ENCODE measurements at places on chromosomes 11 and 22.
A peak's percentile ranks its signal among the peaks of the same experiment; 100 is the strongest.

- no peak for DNase-seq
These were observed 9.7 kb upstream of the UBASH3B start for GRCh38 chr11:122645847-122646246.

GRCh38 chr11:99505316-99505715, 484.6 kb downstream of the CNTN5 start:
- no peak for DNase-seq

GRCh38 chr11:43504316-43504950, 145.7 kb downstream of the TTC17 start:
- no peak for DNase-seq

DNA sequence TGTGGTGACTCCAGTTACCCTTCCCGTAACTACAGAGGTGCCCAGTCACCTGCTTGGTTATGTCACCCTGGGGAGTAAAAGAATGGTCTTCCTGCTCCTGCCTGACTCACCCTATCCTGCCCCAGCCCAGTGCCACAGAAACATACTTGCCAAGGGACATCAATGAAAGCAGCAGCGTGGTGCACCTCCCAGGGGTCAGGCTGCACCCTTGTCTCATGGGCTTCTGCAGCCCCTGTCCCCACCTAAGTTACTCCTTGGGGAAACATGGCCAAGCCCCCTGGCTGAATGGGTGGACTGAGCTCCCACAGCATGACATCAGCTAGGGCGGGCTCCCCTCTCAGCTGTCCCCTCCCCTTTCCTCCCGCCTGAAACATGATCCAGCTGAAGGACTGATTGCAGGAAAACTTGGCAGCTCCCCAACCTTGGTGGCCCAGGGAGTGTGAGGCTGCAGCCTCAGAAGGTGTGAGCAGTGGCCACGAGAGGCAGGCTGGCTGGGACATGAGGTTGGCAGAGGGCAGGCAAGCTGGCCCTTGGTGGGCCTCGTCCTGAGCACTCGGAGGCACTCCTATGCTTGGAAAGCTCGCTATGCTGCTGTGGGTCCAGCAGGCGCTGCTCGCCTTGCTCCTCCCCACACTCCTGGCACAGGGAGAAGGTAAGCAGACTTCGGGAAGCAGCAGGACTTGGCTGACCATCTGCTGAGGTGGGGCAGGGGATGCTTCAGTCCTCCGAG, at the start of gene HTR3A:
Gene HTR3A (plus strand): TSS at position 368 of the 730 bp plus-strand sequence. CDS start 218 bp downstream, at position 586.
- no peak for DNase-seq

DNA sequence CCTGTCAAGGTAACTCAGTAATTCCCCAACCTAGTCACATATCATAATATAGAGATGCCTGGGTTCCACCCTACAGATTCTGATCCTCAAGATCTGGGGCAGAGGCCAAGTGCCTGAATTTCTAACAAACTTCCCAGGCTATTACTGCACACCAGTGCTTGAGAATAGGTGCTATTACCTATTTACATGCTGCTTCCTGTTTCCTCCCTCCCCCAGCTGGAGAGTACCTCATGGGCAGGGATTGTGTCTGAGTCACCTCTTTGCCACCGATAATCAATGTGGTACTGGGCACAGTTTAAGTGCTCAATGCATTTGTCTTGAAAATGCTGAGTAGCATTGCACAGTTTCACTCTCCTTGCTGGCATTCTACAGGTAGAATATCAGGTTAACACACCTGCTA, 582.2 kb upstream of the CADM1 start:
- no peak for DNase-seq

DNA sequence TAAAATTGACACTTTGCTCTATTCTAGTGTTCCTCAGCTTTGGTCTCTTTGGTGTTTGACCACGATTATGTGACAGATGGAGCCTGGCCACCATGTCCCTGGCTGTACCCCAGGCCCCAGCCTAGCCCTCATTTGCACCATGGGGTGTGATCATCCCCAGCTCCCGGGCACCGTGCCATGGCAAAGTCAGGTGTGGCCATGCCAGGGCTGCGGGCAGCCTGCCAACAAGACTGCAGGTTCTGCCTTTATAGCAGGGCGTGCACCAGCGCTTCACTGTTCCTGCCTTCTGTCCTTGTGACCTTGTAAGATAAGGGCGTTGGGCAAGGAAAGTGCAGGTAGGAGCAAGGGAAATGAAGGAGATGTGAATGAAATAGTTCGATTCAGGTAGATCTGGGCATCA, 22.4 kb upstream of the APOBEC3A start:
- no peak for DNase-seq

- DNase-seq: no peak
These were observed 16.8 kb downstream of the LRRC32 start for GRCh38 chr11:76653674-76654284.

GRCh38 chr22:17368554-17369438, 464 bp upstream of the CECR2 start:
- DNase-seq: peak; percentile 13

GRCh38 chr11:17287058-17287457, 10.5 kb downstream of the NUCB2 start:
- no peak for DNase-seq

GRCh38 chr11:86201371-86201884, 43.1 kb upstream of the EED start:
- no peak for DNase-seq

GRCh38 chr11:102802341-102802740, 4.4 kb upstream of the MMP1 start:
- no peak for DNase-seq

- DNase-seq: no peak
These were observed 59.5 kb downstream of the WT1 start for GRCh38 chr11:32375826-32376225.

- DNase-seq: no peak
These were observed 29.7 kb upstream of the TOLLIP start for GRCh38 chr11:1339066-1339675.

GRCh38 chr11:117239295-117239694, 6.8 kb downstream of the RNF214 start:
- no peak for DNase-seq

- no peak for DNase-seq
These were observed 4.1 kb downstream of the MARK2 start for GRCh38 chr11:63843041-63843440.

- no peak for DNase-seq
These were observed 113.4 kb upstream of the CRYBB3 start for GRCh38 chr22:25085930-25086901.

- DNase-seq: no peak
These were observed 33.1 kb upstream of the LRRC10B start for GRCh38 chr11:61475433-61475832.

GRCh38 chr11:23063276-23063675, 203.0 kb upstream of the CCDC179 start:
- no peak for DNase-seq

DNA sequence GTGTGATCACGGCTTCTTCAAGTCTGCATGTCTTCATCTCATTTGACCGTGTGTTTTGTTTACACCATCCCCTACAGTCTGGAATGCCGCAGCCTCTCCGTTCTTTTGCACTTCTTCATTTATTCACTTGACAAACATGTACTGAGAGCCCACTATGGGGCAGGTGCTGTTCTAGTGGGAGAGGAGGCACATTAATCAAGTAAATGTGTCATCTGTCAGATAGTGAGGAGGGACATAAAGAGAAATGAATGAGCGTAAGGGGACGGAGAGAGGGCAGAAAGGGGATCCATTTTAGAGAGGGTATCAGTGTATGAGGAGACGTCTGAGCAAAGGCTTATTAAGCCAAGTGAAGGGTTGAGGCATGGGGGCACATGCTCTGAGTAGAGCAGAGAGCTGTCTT, 54.0 kb upstream of the CECR2 start:
- DNase-seq: no peak

DNA sequence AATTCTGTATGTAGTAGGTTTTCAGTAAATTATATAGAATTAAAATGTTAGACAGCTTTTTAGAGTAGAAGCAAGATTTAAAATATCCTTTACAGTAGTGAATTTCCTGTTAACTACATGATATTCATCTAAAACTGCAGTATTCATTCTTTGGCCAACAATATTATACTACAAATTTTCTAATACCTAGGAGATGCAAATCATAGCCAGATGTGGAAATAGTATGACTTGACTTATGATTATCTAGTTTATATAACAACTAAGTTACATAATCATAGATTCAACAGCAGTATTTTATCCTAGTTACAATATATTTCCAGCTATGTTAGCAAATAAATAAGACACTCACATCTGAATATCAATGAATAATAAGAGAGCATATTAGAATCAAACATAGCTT, 163.2 kb downstream of the MSANTD4 start:
- DNase-seq: no peak

DNA sequence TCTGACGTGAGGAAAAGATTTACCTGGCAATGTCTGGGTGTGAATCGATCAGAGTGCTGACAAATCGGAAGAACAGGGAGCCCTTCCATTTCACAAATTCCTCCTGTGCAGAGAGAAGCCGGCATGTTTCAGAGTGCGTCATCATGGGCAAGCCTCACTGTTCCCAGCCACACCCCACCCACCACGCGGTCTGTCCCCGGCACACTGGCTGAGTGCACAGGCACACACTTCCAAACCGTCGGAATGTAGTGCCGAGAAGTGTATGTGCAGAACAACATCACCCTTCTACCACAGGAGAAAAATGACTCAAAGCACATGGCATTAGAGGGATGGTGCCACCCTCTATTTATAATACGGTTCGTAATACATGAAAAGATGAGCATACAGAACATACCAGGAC, 47.5 kb downstream of the NCAPD3 start:
- no peak for DNase-seq

DNA sequence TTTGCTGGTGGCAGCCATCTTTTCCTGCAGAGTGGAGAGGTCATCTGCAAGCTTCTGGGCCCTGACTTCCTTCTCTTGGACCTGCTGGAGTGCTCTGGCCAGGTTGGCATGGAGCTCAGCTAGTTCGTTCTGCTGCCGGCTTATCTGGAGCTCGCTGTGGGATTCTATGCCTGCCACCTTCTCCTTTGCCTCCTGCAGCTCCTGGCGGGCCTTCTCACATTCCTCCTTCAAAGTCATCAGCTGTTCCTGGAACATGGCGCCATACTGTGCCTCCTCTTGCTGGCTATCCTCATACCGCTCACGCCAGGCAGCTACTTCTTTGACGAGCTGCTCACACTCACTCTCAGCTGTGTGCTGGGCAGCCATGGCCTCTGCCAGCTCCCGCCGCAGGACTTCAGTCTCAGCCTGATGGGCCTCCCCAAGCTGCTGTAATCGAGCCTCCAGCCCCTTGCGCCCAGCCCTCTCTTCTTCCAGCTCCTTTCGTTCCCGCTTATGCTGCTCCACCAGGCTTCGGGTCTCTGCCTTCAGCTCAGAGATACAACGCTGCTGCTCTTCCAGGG, 16.1 kb downstream of the IL18BP start:
- no peak for DNase-seq

GRCh38 chr11:9774591-9775397, 110.9 kb downstream of the SWAP70 start:
- no peak for DNase-seq

DNA sequence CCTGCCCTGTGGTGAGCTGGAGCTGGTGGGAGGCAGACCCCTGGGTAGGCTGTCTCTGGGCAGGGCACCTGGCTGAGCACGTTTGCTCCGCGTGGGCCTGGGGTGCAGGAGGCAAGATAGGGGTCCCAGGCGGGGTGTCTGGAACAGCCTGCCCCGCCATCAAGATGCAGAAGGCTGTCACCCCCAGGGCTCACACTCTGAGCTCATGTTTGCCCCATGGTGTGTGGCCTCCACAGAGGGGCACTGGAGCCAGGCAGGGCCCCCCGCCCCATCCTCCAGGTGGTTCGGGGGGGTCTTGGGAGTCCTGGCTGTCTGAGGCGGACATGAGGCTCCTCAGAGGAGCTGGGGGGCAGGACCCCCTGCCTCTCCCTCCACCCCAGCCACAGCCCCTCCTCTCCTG, 28.9 kb upstream of the CARS1 start:
- no peak for DNase-seq

DNA sequence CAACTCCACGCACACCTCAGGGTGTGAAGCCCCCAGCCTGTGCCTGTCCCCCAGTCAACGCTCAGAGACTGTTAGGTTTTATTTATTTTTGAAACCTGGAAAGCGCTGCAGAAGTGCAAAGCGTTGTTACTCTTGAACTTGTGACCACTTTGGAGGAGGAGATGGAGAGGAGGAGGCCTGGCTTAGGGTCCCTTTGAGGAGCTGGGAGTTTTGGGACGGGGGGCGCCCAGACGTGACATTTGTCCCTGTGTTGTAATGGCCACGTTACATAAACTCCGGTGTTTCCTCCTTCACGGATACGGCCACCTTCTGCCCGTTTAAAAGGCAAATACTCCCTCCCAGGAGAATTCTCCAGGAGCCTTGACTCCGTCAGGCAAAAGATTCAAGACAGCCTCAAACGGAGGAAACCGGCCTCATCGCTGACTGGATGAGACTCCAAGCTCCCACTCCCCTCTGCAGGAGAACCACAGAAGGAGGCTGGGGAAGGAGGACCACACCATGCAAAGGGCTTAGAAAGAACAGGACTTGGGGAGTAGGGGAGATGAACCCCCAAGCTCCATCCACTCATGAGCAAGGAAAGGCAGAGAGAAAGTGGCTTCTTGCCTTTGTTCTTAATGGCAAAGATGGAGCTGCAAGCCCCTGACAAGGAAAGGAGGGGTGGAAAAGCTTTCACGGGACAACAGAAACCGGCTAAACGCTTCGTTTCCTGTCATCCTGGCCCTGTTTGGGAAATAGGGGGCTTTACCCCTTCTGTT, 630 bp downstream of the PIK3IP1 start:
- no peak for DNase-seq

DNA sequence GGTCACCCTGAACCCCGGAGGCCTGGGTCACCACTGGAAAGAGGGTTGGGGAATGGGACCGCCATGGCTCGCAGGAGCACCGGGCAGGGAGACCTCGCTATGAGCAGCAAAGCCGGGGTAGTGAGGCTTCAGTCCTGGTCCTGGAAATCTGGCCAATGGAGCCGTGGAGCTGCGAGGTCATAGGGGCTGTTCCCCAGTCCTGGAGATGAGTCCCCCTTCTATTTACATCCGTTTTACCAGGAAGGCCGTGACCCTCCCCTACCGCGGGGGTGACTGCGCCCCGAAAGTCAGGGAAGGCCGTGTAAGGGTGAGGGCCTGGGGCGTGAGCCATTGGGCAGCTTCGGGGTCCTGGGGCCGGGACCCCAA, 449 bp downstream of the PIDD1 start:
- no peak for DNase-seq

DNA sequence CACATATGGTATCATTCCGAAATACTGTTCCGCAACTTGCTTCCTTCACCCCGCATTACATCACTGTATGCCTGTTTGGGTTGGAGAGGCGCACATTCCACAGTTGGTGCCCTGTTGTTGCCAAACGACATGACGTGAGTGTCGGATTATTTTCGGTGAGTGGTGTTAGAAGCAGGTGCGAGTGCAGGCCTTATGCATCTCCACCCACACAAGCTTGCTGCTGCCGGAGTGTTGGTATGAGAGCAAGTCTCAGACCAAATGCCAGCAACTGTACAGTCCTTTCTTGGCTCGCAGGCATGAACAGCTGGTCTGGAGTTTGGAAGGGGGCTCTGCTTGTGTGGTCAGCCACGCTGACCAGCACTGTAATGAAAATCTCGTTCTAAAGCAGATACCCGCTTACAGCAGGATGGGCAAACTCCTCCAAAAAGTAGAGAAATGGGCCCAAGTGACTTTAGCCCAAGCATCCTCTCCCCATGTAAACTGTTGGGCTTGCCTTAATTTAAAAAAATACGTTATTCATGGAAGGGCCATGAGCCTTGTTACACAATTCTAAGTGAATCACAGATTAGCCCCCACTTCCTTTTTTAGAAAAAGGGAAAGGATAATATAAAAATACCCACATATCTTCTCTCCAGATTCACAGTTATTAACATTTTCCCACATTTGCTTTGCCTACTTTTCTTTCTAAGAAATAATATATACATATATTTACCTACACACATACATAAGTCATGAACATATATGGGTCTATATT, 48.7 kb upstream of the OR9Q1 start:
- no peak for DNase-seq

- no peak for DNase-seq
These were observed 39.4 kb downstream of the C22orf31 start for GRCh38 chr22:29022101-29022817.
